Esophagus muscularis mucosa (tissue), 4 donors: ENCODE measurements at places on chromosomes 13 and 19. TPM values are rescaled to one million over a fixed set of nuclear protein-coding genes. Genes with fewer than 3 reads are reported as not detected.

DNA sequence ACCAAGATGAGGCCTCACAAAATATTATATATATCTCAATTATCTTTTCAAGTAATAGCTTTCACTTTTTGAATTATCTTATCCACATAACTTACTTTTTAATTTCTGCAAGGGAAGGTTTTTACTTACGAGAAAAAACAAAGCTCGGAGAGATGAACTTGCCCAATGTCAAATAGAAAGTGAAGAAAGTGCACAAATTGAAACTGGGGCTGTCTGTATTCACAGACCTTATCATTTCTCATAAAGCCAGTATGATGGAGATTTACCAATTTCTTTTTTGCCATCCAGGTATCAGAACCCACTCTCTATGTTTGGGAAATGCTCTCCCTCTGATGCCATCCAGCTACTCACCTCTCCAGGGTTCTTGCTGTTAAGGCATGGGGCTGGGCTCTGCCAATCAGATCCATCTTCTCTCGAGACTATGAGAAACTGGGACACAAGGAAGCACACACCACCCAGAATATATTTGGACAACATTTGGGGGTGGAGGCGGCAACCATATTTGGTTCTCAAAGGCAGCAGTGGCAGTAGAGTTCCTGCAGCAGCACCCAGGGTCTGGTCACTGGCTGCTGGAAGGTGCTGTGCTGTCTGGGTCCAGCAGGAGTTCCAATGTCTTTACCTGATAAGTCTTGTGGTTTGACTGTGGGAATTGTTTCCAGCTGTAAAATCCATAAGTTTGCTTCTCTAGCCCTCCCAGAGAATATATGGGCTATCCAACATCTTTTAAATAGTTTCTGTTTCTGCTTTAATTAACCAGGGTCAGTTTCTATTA lies 45.8 kb upstream of the SCEL start:
- DNase-seq = no peak

DNA sequence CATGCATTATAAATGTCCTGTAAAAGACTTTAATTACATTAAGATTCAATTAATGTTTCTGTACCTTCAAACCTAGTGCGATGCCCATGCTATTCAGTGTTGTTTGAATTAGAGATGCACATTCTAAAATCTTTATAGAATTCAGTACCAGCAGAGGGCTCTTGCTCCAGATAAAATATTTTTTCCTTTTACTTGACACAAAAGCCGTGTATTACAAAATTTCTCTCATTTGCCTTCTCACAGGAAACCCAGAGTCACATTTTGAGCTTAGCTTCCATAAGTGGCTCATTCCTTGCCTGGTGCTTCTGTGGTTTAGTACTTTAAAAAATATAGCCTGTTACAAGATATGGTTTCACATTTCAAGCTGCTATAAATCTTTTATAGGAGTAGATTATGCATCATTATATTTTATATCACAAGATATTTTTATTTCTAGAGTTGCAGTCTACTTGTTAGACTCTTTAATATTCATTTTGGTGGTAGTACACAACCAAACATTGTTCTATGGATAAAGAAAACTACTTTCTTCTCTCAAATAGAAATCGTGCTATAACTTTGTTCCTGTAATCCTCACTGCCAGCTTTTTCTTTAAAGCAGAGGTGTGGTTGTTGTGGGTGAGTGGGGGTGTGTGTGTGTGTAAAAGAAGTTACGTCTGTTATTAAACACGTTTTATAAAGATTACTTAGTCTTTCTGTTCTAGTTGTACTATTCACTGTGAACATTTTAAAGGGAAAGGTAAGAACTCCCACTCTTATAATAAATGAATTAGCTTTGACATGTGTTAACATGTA lies 101.4 kb downstream of the RNF17 start:
- DNase-seq = no peak

DNA sequence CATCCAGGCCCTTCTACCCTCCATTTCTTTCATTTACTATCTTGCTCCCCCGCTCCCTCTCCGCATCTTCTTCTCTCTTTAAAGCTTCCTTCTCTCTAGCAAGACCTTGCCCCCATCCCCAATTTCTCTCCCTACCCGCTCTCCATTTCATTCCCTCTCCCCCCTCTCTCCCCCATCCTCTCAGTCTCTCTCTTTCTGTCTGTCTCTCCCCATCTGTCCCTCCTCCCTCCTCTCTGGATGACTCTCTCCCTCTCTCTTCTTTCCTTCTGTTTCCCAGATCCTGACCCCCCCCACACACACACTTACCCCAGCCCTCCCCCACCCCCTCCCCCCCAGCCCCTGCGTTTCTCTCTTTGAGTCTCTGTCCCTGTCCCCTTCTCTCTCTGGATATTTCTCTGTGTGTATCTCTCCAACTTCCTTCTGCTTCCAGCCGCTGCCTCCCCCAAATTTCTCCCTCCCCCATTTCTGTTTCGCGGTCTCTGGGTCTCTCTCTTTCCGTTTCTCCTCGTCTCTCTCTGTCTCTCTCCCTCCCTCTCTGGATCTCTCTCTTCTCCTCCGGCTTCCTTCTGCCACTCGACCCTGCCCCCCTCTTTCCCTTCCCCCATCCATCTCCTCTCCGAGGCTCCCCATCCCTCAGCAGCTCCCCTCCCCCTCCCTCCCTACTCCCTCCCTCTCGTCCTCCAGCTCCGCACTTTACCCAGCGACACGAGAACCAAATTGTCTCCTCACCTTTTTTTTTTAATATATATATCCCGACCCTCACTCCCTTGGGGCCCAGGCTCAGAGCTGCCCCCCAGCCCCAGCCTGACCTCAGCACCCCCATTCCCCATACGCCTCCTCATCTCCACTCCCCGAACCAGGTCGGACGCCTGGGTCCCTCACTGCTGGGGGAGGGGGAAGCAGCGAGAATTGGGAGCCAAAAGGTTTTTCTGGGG lies 3.6 kb upstream of the CACNG8 start:
- no peak for DNase-seq

DNA sequence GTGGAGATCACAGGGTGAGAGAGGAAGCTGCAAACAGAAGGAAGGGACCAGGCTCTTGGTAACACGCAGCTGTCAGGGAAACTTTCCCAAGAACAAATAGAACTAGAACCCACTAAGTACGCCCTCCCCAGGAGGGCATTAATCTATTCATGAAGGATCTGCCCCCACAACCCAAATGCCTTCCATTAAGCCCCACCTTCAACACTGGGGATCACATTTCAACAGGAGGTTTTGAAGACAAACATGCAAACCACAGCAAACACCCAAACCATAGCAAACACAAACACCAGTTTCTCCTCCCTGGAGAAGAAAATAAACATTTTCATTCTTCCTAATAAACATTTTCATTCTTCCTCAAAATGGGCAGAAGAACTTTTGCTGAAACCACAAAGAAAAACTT lies 329.6 kb downstream of the EFNB2 start:
- no peak for DNase-seq

- no peak for DNase-seq
Observed at GRCh38 chr13:33188093-33188882, 97.3 kb downstream of the STARD13 start.

The USHBP1 gene
- 2.2 TPM for total RNA-seq

The KCTD15 gene
- 117 TPM for total RNA-seq
